ENCODE measurements at places on chromosomes 1 and 21.

DNA sequence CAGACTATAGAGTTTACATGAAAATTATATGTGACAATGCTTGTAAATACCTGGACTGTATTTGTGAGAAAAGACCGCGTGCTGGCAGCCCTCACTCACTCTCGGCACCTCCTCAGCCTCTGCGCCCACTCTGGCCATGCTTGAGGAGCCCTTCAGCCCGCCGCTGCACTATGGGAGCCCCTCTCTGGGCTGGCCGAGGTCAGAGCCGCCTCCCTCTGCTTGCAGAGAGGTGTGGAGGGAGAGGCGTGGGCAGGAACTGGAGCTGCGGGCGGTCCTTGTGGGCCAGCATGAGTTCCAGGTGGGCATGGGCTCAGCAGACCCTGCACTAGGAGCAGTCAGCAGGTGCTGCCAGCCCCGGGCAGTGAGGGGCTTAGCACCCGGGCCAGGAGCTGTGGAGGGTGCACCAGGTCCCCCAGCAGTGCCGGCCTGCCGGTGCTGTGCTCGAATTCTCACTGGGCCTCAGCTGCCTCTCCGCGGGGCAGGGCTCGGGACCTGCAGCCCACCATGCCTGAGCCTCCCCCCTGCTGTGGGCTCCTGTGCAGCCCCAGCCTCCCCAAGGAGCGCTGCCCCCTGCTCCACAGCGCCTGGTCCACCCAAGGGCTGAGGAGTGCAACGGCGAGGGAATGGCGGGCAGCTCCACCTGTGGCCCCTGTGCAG lies 482.5 kb downstream of the AGBL4 start:
- no peak for DNase-seq

DNA sequence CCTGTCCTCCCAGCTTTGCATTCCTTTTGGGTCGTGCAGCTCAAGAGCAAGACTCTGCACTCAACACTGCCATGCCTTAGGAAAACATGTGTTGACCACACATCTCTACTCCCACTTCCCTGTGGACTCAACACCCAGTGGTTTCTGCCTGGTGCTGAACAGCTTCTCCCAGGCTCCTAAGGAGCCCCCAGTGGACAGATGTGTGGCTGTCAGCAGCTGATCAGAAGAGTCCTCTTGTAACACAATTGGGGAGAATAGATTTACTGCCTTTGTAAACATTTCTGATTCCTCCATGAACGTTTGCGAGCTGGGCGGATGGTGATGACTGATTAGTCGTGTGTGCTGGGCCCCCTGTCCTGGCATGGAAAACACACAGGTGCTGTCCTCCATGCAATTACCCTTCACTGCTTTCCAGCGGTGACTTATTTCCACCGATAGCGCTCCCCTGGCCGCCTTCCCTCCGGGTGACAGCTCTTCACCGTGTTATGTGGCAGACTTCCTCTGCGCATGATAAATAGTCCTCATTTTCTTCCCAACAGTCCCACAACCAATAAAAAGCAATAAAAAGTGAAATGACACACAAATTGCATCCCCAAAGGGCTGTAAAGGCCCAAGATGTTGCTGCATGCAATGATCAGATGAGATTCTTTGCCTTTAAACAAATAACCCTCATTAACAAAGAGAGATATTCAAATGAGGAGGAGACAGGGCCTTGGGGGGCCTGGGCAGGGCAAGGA lies 249.4 kb upstream of the AJAP1 start:
- DNase-seq = no peak

DNA sequence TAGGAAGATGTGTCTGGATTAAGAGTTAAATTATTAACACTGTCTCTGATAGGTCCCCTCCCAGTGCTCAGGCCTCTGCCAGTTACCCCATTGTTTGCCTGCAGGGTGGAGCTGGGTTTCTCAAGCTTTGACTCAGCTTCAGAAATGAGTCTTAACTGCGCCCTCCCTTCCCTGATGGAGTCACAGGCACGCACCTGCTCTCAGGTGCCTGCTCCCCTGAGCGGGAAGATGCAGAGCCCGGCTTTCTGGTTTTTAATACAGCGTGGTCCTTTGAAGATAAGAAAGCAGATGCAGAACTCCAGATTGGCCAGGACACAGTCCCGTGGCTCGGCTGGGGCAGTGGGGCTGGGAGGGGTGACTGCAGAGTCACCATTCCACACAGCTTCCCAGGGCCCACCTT lies 3.2 kb upstream of the SPRR4 start:
- no peak for DNase-seq

DNA sequence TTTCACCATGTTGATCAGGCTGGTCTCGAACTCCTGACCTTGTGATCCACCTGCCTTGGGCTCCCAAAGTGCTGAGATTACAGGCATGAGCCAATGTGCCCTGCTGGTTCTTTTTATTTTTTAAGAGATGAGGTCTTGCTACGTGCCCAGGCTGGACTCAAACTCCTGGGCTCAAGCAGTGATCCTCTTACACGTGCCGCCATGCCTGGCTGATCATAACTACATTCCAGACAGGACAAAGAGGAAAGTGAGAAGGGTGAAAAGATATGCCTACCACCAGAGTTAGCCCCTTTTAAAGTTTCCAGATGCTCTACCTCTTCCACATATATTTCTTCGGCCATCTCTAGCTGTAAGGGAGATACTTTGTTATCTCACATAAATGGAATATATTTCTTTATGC lies 79.7 kb upstream of the SOX13 start:
- no peak for DNase-seq

- peak; percentile 52 for DNase-seq
Measured at GRCh38 chr1:56948403-56949023, 17.3 kb downstream of the C8B start.

DNA sequence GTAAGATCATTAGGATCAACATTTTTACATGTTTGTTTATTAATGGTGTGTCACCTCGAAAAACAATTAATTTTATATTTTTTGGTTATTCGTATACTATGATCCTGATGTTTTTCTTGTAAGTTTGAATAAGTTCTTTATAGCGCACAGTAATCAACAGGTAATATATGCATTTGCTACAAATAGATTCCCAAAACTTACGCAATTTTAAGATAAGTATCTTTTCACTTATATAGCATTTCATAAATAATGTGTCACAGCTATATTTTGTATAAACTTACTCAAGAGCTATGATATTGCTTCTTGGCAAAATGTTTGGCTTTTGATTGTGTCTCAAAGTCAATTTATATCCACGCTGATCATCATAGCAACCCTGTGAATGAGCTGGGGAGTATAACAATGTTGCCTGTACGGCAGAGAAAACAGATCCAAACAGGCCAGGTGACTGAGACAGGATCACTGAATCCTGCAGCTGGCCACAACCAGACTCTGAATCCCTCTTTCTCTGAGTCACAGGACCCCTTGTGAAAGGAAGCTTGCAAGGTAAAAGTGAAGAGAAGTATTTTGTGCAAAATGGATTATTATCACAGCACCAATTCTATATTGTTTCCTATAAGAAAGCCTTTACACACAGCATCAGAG lies 48.6 kb downstream of the GNG12 start:
- no peak for DNase-seq

- no peak for DNase-seq
Measured at GRCh38 chr1:229058111-229058561, 212.8 kb upstream of the RAB4A start.

GRCh38 chr1:22710701-22711049 lies at the start of gene EPHB2:
TSS of gene EPHB2 (plus strand) at chr1:22710839. CDS start at chr1:22710983, 144 bp downstream.
- DNase-seq = peak; percentile 38

DNA sequence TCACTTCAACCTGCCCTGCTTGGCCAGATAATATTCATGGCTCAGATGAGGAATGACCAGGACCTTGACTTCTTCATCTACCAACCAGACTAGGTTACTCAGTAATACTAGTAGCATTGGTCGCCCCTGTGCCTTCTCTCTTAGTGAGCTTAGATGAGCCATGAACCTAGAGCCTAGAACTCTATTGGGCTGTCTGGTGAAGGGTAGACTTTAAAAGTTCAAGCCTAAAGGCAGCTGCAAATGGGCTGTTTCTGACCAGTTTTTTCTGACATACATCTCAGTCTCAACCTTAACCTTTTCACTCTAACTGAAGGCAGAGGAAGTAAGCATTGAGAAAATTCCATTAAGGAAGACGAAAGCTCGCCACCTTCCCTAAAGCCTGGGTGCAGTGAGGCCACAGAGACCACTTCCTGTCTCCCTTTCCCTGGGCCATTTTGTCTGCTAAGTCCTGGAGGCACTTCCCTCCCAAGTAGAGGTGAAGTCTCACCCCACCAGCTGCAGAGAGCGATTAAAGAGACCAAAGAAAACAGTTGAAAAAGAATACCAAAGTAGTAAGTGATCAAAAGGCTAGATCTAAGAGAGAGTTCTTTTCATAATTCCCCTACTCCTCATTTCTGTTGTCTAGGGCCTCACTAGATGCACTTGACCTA lies 53.3 kb downstream of the MTR start:
- DNase-seq = no peak
